ENCODE measurements at places on chromosomes 13 and 19. TPM values are rescaled to one million over a fixed set of nuclear protein-coding genes. Genes with fewer than 3 reads are reported as not detected.

N4BP2L1 gene
- total RNA-seq = 20.5 TPM

GIPR gene
- 9.2 TPM for total RNA-seq

DNA sequence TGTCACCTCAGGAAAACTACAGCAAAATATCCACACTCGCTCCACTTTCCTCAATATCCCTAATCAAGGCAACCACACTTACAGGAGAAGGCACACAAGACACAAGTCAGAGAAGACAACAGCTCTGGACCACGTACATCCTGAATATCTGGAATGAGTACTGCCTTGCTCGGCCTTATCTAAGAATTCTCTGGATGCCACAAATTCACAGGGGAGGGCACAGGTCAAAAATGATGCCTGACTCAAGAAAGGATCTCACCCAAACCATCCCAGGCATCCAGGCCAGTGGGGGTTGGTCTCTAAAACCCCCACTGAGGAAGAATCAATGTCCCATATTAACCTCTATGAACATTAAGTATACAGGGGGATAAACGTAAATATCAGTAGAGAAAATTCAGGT lies 29.9 kb downstream of the ATP7B start:
- no peaks in the 10 kb centered on the region for H3K4me1 ChIP-seq
- no peak overlapping the region for H3K27ac ChIP-seq
- H3K4me3 ChIP-seq = no peak overlapping the region
- DNase-seq = no peak

TEX101 gene
- total RNA-seq = not detected

ANKRD27 gene
- 16.2 TPM for total RNA-seq

DNA sequence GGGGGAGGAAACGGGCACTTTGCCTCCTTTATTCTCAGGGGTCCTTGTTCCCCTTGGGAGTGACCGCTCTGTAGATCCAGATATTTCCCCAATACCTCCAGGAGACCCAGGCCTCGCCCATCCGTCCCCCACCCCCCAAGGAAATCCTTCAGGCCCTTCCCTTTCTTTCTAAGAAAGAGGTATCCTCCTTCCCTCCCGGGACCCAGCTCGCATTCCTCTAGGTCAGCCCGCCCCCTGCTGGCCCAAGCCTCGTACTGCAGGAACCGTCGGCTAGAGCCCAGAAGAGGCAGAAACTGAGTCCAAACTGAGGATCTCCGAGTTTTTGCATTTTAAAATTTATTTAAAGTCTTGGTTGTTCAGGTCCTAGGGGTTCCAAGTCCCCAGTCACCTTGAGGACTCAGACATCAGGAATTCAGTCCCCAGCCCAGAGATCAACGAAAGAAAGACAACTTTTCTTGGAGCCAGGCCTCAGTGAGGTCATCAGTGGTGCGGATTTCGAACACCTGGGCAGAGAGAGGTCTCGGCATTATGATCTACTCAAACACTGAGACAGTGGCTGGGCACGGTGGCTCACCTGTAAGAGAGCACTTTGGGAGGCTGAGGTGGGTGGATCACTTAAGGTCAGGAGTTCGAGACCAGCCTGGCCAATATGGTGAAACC lies 7.5 kb upstream of the LRFN1 start:
- DNase-seq = peak; percentile 85
- no peak overlapping the region for H3K4me3 ChIP-seq
- no peaks in the 10 kb centered on the region for H3K36me3 ChIP-seq
- no peaks in the 10 kb centered on the region for H3K27me3 ChIP-seq
- H3K4me1 ChIP-seq = peaks cover 24% of the 10 kb centered on the region

GRCh38 chr13:49539313-49539712 lies 43.6 kb downstream of the PHF11 start:
- H3K4me1 ChIP-seq = no peaks in the 10 kb centered on the region
- H3K27me3 ChIP-seq = no peaks in the 10 kb centered on the region

GRCh38 chr13:52615812-52616211 lies 26.4 kb upstream of the HNRNPA1L2 start:
- H3K4me3 ChIP-seq = no peak overlapping the region
- H3K27ac ChIP-seq = no peak overlapping the region
- DNase-seq = no peak
- H3K27me3 ChIP-seq = no peaks in the 10 kb centered on the region
- peaks cover 13% of the 10 kb centered on the region for H3K4me1 ChIP-seq

DNA sequence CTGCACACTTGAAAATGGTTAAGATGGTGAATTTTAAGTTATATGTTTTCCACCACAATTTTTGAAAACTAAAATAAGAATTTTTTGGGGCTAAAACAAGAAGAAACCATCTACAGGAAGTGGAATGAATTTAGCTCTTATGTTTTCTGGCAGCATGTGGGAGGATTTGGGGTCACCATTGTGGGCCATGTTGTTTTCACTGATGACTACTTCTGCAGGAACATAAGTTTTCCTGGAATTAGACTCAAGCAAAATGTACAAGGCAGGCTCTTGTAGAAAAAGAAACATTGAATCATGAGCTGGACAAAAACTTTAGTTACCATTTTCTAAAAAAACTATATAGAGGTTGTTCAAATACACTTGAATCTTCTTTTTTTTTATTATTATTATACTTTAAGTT lies 125.3 kb upstream of the C1QTNF9B start:
- H3K4me3 ChIP-seq = no peak overlapping the region
- no peaks in the 10 kb centered on the region for H3K4me1 ChIP-seq
- H3K27ac ChIP-seq = no peak overlapping the region
- H3K27me3 ChIP-seq = no peaks in the 10 kb centered on the region
- no peaks in the 10 kb centered on the region for H3K36me3 ChIP-seq

- no peaks in the 10 kb centered on the region for H3K36me3 ChIP-seq
- peak; percentile 21 for DNase-seq
- no peaks in the 10 kb centered on the region for H3K27me3 ChIP-seq
- peak overlapping the region; percentile 63 for H3K27ac ChIP-seq
- peak overlapping the region; percentile 21 for H3K4me3 ChIP-seq
These were observed 552 bp upstream of the ZNF816 start for GRCh38 chr19:52963247-52963618.

GRCh38 chr19:1103708-1104310 lies at the start of gene GPX4:
Gene GPX4, plus strand, starts transcription at chr19:1103994. Its CDS starts 50 bp downstream, at chr19:1104044.
- no peaks in the 10 kb centered on the region for H3K27me3 ChIP-seq
- peak within 1 kb of the TSS; percentile 72 for H3K4me3 ChIP-seq
- H3K27ac ChIP-seq = peak within 1 kb of the TSS; percentile 99

ZNF525 gene
- total RNA-seq = 14.2 TPM

DNA sequence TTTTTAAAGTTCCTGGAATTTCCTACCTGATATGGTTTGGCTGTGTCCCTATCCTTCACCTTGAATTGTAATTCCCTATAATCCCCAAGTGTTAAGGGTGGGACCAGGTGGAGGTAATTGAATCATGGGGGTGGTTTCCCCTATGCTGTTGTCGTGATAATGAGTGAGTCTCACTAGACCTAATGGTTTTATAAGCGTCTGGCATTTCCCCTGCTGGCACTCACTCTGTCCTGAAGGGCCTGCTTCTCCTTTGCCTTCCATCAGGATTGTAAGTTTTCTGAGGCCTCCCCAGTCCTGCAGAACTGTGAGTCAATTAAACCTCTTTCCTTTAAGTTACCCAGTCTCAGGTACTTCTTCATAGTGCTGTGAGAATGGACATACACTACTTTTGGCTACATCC lies 298.7 kb downstream of the HS6ST3 start:
- H3K27ac ChIP-seq = no peak overlapping the region
- no peak for DNase-seq
- H3K36me3 ChIP-seq = no peaks in the 10 kb centered on the region
- H3K27me3 ChIP-seq = no peaks in the 10 kb centered on the region
- no peaks in the 10 kb centered on the region for H3K4me1 ChIP-seq

- no peak overlapping the region for H3K4me3 ChIP-seq
- no peaks in the 10 kb centered on the region for H3K4me1 ChIP-seq
- no peak overlapping the region for H3K27ac ChIP-seq
- no peaks in the 10 kb centered on the region for H3K27me3 ChIP-seq
These were observed 30.8 kb downstream of the PIN1 start for GRCh38 chr19:9865732-9866501.

F2RL3 gene
- 2.1 TPM for total RNA-seq

- H3K4me3 ChIP-seq = no peak overlapping the region
- H3K27ac ChIP-seq = peak overlapping the region; percentile 39
- no peaks in the 10 kb centered on the region for H3K36me3 ChIP-seq
- DNase-seq = no peak
These were observed 6.4 kb upstream of the SPATA13 start for GRCh38 chr13:24153979-24154701.

- DNase-seq = no peak
- H3K4me3 ChIP-seq = no peak overlapping the region
- peaks cover 20% of the 10 kb centered on the region for H3K4me1 ChIP-seq
- H3K27me3 ChIP-seq = no peaks in the 10 kb centered on the region
- H3K36me3 ChIP-seq = no peaks in the 10 kb centered on the region
- no peak overlapping the region for H3K27ac ChIP-seq
These were observed 1.3 kb downstream of the FBXW9 start for GRCh38 chr19:12695096-12695495.

DNA sequence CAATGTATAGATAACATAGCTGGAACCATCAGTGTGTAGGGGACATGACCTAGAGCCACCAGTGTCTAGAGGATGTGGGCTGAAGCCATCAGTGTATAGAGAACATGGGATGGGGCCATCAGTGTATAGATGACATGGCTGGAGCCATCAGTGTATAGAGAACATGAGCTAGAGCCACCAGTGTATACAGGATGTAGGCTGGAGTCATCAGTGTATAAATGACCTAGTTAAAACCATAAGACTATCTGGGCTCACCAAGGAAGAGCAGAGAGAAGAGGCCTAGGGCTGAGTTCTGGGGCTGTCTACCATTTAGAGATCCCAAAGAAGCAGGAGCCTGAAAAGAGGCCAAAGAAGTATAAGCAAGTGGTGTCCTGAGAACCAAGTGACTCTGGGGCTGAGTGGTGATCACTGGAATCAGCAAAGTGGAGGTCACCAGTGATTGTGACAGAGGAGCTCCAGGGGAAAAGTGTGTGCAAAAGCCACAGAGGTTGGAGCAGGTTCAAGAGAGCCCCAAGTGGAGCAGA lies 41.0 kb downstream of the RFX2 start:
- DNase-seq = no peak
- H3K4me1 ChIP-seq = peaks cover 36% of the 10 kb centered on the region
- H3K36me3 ChIP-seq = no peaks in the 10 kb centered on the region
- H3K4me3 ChIP-seq = no peak overlapping the region
- no peak overlapping the region for H3K27ac ChIP-seq

IGFL2 gene
- total RNA-seq = not detected

AP2A1 gene
- 43.5 TPM for total RNA-seq

DNA sequence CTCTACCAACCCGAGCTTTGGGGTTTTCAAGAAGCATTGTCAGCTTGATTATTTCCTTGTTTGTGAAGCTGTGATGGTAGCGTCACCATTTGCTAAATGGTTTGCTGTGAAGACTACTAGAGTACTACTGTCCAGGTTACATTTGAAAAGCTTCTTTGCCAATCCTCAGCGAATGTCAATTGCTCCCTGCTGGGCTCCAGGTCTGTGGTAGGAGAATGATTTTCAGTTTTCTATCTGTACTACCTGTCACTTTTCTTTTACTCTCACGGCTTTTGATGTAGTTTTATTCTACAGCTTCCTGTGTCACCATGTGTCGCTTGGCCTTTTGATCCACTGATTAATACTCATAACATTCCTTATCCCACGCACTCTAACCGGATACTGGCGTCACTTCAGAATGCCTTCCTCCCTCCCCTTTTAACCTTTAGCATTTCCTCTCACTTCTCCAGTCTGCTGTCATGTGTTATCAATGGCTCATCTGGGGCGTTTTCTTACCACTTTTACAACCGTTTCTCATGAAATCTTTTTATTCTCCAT lies 7.5 kb upstream of the GPR183 start:
- H3K36me3 ChIP-seq = no peaks in the 10 kb centered on the region
- no peak overlapping the region for H3K4me3 ChIP-seq
- no peak overlapping the region for H3K27ac ChIP-seq

DNA sequence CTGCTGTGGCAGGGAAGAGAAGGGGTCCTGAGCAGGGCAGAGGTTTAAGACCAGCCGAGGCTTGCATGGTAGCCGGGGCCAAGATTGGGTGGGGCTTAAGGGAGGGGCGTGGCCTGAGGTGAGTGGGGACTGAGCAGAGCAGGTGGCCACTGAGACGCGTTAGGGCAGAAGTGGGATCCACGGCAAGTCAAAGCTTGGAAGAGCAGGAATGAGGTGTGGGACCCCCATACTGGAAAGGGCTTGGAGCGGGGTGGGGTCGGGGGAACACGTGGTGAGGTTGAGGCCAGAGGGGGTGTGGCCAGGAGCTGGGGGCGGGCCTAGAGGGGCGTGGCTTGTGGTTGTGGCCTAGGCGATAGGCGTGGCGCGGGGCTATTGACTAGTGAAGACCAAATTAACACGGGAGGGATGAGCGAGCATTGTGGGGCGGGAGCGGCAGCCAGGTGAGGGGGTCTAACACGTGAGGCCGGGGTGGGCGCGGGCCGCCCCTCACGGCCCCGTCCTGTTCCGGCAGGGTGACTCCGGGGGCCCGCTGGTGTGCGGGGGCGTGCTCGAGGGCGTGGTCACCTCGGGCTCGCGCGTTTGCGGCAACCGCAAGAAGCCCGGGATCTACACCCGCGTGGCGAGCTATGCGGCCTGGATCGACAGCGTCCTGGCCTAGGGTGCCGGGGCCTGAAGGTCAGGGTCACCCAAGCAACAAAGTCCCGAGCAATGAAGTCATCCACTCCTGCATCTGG lies 3.3 kb downstream of the CFD start:
- no peaks in the 10 kb centered on the region for H3K36me3 ChIP-seq
- no peak overlapping the region for H3K4me3 ChIP-seq
- peak; percentile 66 for DNase-seq
- no peak overlapping the region for H3K27ac ChIP-seq
- peaks cover 27% of the 10 kb centered on the region for H3K4me1 ChIP-seq

SRRM5 gene
- total RNA-seq = 2.1 TPM

DNA sequence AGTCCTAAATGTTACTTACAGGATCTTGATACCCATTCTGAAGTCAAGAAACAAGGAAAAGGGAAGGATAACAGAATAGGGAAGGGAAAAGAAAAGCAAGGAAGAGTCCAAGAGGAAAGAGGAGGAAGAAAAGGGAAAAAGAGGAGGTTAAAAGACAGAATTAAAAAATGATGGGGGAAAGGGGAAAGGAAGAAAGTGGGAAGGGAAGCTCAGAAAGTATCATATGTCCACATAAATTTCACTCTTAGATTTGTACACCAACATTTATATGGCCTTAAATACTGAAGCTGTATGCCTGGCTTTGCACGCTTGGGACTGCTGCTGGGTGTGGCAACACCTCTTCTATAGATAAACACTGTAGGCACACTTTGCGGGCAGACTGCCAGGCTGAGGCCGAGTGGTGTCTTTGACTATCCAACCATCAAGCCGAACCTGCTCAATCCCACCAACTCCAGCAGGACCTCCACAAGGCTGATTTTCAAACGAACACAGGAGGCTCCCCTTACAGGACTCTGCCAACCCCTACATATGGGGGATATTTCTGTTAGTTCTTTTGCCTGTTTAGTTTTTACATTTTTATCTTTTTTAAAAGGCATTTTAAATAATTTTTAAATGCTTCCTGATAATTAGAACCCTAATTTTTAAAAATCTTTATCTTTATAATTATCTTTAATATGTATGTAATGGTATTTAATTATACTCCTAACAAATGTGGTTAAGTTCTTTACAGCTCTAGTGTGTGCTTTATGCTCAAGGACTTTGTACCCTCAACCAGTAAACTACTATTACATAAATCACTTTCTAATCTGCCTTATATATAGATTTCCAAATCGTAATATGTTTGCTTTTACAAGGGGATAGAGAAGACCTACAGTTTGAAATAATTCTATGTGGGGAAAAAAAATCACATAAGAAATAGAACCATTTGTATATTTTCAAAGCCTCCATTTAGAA lies 154.2 kb downstream of the DIAPH3 start:
- no peak overlapping the region for H3K4me3 ChIP-seq
- H3K27ac ChIP-seq = no peak overlapping the region
- H3K4me1 ChIP-seq = peaks cover 30% of the 10 kb centered on the region

ZNF865 gene
- 14.8 TPM for total RNA-seq

GRCh38 chr19:11769995-11770394 lies 3.2 kb downstream of the ZNF441 start:
- no peak for DNase-seq
- H3K4me1 ChIP-seq = peaks cover 17% of the 10 kb centered on the region
- H3K4me3 ChIP-seq = no peak overlapping the region
- H3K27ac ChIP-seq = no peak overlapping the region
- H3K27me3 ChIP-seq = no peaks in the 10 kb centered on the region

ZNF416 gene
- total RNA-seq = 2.1 TPM
